ENCODE measurements at places on chromosomes 7 and 10. TPM values are rescaled to one million over a fixed set of nuclear protein-coding genes. Genes with fewer than 3 reads are reported as not detected.

Gene FAM25G
- not detected for total RNA-seq

DNA sequence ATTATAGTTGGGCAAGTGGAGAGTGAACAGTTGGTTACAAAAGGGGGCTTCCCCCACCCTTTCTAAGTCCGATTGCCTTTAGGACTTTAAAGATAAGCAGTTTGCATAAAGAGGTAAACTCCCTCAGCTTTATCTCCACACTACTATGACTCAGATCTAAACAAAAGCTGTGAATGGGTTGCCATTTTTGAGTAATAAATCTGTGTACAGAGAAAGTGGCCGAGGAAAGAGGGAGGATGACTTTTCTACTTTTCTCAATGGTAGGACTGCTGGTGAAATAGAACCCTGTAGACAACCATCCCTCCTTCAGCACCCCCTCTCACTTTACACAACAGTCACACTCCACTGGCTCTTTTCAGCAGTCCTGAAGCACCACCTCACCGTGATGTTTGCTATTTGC lies 71.2 kb downstream of the DNMBP start:
- no peak for DNase-seq

Gene NUDT13
- 2.0 TPM for total RNA-seq

GRCh38 chr7:151128144-151128543 lies 39.4 kb downstream of the GBX1 start:
- DNase-seq, result no peak

Gene SCRN1
- total RNA-seq, result 50.6 TPM

DNA sequence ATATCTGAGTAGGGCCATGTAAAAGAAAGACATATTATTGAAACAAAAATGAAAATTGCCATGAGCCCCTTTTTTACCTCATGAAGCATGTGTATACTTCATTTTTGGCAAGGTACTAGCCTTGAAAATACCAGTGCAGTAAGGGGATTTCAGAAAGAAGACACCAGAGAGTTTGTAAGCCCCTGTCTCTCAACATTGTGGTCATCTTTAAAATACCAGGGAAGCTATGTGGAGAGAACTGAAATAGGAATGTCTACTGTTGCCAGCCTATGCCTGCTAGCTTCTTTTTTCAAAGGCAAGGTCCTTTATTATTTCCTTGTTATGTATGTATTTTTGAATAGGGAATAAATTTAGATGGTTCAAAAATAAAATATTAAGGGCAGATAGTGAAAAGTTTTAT lies 57.8 kb downstream of the CASD1 start:
- DNase-seq, result no peak

DNA sequence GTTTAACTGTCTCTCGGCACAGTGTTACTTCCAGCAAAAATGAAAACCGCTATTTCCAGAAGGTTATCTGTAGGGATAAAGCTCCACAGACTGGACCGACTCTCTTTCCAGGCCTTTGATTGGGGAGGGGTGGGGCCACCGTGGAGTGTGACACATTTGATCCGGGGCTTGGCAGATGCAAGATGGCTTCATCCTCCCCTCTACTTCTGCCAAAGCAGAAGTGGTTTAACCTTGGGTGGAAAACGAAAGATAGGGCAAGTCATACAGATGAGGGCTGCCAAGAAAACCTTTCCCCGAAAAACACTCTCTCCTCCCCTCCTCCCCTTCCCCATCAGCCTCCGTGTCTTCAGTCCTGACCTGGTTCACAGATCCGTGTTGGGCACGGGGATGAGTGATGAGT lies 139.7 kb upstream of the SH2B2 start:
- no peak for DNase-seq

- DNase-seq, result peak; percentile 77
Observed at GRCh38 chr10:131065673-131066305, 245.7 kb downstream of the TCERG1L start.

- DNase-seq, result no peak
Observed at GRCh38 chr10:19578571-19578970, 237.7 kb upstream of the PLXDC2 start.

Gene SPDYE16
- 0.28 TPM for total RNA-seq

Gene IFIT1B
- total RNA-seq, result 0.14 TPM

GRCh38 chr10:104309980-104310978 lies 28.0 kb downstream of the ITPRIP start:
- DNase-seq, result peak; percentile 92

- no peak for DNase-seq
Observed at GRCh38 chr7:149811221-149811620, 27.0 kb upstream of the ZNF862 start.

Gene KMT2C
- 78.8 TPM for total RNA-seq

Gene HNRNPF
- 112 TPM for total RNA-seq

GRCh38 chr7:35359423-35359822 lies 105.5 kb upstream of the TBX20 start:
- no peak for DNase-seq

DNA sequence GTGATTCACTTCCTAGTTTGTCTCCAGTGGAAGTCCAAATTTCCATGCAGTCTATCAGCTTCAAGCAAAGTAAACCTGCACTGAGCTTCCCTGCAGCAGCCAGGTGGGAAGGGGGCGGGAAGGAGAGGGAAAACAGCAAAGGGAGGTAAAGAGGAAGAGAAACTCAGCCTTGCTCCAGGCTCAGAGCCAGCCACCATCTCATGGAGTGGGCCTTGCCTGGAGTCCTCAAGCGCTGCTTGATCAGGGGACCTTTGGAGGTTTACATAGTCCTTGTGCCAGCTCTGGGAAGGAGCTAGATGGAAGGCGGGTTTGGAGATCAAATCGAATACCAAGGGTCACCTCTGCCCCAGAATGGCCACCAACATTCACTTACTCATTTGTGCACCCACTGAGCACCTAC lies 7.4 kb downstream of the CRTAC1 start:
- no peak for DNase-seq

Gene COL28A1
- total RNA-seq, result 1.0 TPM

Gene EFCAB10
- total RNA-seq, result not detected

- DNase-seq, result no peak
Observed at GRCh38 chr10:21368022-21368582, 157.4 kb downstream of the SKIDA1 start.

DNA sequence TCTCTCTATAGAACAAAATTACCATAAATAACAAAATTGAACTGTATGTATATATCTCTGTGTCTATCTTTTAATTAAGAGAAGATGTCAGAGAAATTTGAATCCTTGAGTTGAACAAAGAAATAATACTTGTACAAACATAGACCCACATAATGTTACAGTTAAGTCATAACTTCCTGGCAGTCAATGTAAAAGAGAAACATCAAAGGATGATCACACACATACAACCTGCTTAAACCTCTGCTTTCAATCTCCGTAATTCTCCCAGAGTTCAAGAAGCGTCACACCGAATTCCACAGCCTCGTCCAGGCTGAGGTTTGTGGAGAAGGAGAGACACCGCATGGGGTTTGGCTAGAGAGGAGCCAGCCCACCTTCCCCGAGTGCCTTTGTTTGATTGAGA lies 40.1 kb upstream of the LRRC4 start:
- DNase-seq, result no peak

- peak; percentile 71 for DNase-seq
Observed at GRCh38 chr10:132861884-132862461, 76.0 kb upstream of the NKX6-2 start.

DNA sequence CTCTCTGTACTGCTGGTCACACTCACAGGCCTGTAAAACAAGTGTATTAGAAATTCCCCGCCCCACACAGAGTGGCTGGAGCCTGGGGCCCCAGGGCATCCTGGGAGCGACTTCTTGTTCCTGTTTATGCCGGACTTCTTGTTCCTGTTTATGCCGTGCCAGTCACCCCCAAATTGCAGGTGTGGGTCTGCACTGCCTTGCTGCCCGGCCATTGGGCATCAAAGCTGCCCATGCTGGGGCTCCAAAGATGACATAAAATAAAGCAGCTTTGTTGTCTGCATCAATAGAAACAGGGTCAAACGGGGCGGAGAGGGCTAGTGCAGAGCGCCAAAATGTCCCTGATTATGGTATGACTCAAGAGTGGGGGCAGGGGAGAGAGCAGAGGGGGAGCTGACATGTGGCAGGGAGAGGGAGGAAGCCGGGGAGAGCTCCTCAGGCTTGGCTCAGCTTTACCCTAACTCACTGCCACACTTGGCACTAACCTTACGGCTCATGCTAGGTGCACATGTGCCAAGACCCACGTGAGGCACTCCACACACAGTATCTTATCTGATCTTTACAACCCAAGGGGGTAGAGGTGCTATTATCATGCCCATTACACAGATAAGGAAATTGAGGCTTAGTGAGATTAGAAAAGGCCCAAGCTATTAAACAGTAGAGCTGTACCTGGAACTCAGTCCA lies 98.4 kb downstream of the PIP4K2A start:
- DNase-seq, result no peak

DNA sequence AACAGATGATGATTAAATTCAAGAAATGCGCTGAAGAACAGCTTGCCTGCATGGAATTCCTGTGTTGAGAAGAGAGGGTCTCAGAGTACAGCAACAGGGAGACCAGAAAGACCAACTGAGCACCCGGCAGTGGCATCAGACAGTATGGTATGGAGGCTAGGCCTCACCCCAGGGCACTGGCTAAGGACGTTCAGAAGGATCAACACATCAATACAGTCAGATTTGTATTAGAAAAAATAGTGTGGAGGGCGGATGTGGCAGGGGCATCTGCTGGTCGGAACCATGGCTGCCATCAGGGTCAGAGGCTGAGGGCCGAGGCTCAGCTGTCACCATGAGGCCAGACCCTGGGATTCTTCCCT lies 142.1 kb downstream of the ADARB2 start:
- DNase-seq, result no peak

Gene SEM1
- 45.8 TPM for total RNA-seq

DNA sequence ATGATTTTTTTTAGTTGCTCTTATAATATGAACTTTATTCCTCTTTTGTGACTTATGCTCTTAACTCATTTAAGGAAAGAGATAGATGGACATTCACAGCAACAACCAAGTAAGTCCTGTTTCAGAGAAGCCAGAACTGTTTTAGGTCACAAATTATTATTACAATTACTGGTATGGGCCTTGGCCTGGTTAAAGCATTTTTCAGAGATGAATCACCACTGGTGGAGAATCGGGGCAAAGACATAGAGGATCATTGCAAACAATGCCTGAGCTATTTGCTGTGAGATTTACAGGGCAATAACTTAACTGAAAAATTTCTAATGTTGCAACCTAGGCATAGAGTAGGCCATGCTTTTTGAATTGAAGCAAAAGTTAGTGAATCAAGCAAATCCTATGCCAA lies 138.0 kb upstream of the YAE1 start:
- no peak for DNase-seq

Gene CCDC3
- 189 TPM for total RNA-seq

Gene NPC1L1
- total RNA-seq, result 0.14 TPM

- DNase-seq, result no peak
Observed at GRCh38 chr10:61786728-61787127, 114.8 kb upstream of the ARID5B start.

DNA sequence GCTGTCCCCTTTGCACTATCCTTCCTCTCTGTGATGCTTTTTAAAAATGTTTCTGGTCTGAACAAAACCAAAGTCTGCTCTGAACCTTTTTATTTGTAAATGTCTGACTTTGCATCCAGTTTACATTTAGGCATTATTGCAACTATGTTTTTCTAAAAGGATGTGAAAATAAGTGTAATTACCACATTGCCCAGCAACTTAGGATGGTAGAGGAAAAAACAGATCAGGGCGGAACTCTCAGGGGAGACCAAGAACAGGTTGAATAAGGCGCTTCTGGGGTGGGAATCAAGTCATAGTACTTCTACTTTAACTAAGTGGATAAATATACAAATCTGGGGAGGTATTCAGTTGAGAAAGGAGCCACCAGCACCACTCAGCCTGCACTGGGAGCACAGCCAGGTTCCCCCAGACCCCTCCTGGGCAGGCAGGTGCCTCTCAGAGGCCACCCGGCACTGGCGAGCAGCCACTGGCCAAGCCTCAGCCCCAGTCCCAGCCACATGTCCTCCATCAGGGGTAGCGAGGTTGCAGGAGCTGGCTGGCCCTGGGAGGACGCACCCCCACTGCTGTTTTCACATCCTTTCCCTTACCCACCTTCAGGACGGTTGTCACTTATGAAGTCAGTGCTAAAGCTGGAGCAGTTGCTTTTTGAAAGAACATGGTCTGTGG lies 11.4 kb upstream of the CSGALNACT2 start:
- DNase-seq, result no peak

DNA sequence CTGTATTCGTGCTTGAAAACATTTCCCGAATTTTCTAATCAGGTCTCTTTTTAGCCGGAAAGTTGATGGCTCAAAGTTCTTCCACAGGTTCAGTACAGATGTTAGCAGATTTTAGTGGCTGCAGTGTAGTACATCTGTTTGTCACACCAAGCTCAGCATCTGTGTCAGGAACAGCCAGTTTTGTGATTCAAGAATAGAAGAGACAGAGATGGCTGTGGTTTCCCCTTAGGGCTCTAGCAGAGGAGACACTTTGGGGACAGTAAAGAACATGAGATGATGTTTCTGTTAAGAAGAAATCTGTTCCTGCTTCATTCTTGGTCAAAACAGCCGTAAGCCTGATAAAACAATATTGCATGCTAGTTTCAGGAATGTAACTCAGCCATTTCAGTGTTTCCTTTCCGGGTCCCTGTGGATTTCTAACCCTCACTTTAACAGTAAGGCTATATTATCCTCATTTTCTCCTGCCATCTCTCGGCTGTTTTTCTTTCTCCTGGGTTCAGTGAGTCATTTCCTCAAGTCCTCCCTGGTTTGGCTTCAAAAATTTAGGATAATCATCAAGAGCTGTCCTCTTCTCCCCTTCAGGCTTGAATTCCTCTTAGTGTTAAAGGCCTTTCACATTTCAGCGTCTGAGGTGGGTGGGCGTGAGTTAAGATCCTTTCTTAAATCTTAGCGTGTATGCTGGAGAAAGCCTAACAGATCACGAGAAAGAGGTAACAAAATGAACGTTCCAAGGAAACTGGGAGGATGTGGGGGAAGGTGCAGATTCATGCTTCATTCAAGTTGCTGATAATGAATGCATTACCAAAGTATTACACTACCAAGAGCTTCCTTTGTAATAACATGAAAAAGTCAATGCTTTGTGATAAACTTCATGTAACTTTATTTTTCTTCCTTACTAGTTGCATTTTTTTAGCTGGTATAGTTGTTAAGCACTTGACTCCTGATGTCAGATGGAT lies 37.1 kb upstream of the BICC1 start:
- DNase-seq, result no peak

Gene KIAA1217
- total RNA-seq, result 20.3 TPM

DNA sequence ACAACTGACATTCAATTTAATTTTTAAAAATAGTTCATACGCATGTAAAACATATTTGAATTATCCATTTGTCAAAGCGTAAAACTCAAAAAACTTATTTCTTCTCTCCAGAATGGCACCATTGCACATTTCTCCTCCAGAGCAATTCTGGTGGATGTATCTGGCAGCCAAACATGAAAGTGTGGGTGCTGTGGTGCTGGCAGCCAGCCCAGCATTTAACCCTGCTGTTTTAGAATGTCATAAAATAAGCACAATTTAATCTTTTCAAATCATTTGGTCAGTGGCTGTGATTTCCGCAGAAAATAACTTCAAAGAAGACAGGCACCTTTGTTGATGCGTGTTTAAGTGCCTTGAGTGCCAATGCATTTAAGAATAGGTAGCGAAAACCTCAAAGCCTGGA lies 302.7 kb upstream of the MEOX2 start:
- DNase-seq, result no peak

Measured in posterior vena cava (tissue), 2 donors.